Left ventricle myocardium superior (tissue), 1 donor: ENCODE measurements at places on chromosomes 1 and 21. TPM values are rescaled to one million over a fixed set of nuclear protein-coding genes. Genes with fewer than 3 reads are reported as not detected.

ELAPOR1 gene
- 0.30 TPM for total RNA-seq

IFNAR1 gene
- 23.6 TPM for total RNA-seq

B4GALT3 gene
- 23.6 TPM for total RNA-seq

ANXA9 gene
- total RNA-seq = 0.27 TPM

SLC16A4 gene
- total RNA-seq = 2.1 TPM

ZNHIT6 gene
- 10.5 TPM for total RNA-seq

NAV1 gene
- total RNA-seq = 63.3 TPM

DNA sequence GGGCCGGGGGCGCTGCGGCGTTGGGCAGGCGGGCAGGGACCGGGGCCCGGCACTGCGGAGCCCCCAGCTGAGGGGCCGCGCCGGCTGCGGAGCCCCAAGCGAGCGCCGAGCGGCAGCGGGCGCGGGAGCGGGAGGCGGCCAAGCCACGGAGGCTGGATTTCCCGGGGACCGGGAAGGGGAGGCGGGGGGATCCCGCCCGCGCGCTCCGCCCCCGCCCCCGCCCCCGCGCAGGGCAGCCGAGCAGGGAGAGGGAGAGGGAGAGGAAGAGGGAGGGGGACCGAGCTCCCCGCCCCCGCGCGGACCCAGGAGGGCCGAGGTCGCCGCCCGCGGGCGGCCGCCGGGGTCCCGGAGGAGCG is at the start of gene DLGAP3:
Gene DLGAP3, minus strand, starts transcription at position 154 of the 356 bp plus-strand sequence. CDS start 24,267 bp downstream, outside the sequence.
- DNase-seq = no peak

GRCh38 chr1:99565606-99566289 is 80.2 kb upstream of the PALMD start:
- DNase-seq = no peak

- DNase-seq = no peak
These were observed 47.4 kb downstream of the PTPRC start for GRCh38 chr1:198686069-198686728.

DNA sequence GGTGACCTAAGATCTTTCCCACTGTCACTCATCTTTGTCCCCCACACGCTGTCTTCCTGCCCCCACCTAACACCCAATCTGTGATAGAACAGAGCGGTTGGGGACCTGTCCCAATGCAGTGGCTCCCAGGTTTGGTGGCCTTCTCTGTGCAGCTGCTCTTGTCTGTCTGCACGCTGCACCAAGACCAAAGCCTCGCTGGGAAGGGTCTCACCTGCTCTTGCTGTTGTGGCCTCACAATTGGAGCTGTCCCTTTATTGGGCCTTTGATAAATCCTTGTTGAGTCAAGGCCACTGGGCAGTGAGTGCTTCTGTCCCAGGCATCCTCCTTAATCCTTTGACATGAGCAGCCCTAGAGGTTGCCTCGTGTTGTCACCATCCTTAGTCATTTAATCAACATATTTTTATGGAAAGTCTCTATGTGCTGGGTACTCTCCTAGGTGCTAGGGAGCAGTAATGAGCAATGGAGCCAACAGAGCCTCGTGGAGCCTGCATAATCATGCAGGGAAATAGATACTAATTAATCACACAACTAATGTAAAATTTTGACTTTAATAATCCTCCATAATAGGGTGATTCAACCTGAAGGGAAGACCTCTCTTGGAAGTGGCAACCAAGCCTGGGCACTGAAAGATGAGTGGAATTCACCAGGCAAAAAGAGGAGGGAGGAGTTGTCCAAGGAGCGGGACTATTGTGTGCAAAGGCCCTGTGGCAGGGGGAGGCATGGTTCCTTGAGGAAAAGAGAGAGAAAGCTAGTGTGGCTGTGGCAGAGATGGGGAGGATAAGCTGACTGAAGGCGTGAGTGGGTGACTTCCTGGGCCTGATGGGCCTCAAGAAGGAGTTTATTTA is 57.6 kb downstream of the MAN1C1 start:
- no peak for DNase-seq

DNA sequence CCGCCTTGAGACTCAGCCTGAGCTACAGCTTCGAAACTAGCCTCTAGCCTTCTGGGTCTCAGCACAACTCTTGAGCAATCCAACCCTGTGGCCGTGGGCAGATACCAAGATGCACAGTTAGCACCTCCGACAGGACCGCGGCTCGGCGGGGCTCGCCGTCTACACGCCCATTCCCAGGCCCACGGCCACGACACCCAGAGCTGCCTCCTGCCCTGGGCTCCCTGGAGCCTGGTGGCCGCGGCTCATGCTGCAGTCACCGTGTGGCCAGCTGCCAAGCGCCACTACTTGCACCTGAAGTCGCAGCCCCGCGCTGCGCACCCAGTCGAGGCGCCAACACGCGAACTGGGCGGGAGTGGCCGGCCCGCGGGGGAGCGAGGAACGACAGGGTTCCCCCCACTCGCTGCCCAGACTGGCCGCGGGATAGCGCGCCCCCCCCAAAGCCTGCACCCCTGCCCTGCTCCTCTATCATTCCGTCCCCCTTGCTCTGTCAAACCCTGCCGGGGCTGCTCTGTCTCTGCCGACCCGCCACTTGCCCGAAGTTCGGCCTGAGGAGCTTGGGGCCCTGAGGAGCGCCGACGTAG is 729 bp upstream of the CDCA8 start:
- DNase-seq = peak; percentile 68

GRCh38 chr1:11729498-11730428 is 6.2 kb upstream of the AGTRAP start:
- no peak for DNase-seq

DNA sequence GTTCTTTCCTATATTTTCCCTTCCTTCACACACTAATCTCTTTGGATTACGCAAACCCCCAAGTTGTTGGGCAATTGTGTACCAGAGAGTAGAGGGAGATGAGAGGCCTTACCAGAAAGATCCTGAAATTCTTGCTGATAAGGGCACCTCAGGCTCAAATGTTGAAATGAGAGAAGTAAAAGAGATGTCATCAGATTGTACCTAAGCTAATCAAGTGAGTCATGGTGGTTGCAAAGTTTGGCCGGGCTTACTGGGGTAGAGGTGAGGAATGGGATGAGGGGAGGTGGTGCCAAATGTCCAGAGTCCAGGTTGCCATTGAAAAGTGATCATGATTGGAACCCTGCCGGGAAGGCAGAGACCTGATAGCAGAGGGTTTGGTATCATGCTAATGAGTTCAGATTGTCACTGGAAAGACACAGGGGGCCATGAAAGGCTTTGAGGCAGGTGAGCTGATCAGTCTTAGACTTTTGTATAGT is 43.1 kb downstream of the OPTC start:
- DNase-seq = no peak

DNA sequence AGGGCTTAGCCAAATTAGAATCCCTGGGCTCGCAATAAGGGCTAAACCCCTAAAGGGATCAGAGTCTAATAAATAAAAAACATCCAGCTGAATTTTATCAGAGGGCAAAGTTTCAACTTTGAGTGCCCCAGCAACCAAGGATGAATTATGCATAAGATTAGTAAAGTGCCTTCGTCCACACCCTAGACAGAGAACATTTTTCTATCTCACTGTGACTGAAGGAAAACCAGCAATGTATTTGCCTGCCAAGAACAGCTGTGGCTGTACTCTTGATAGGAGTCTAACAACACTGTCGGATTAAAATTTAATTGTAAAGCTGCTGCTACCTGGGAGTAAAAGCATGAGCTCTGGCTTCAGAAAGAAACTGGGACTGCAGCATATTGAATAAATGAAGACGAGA is 23.3 kb downstream of the WNT2B start:
- no peak for DNase-seq

- no peak for DNase-seq
These were observed 34.5 kb downstream of the UCK2 start for GRCh38 chr1:165861911-165862310.

GRCh38 chr1:171431994-171432393 is 53.3 kb upstream of the PRRC2C start:
- DNase-seq = no peak

GRCh38 chr1:2462819-2463218 is 13.3 kb upstream of the PLCH2 start:
- no peak for DNase-seq

DNA sequence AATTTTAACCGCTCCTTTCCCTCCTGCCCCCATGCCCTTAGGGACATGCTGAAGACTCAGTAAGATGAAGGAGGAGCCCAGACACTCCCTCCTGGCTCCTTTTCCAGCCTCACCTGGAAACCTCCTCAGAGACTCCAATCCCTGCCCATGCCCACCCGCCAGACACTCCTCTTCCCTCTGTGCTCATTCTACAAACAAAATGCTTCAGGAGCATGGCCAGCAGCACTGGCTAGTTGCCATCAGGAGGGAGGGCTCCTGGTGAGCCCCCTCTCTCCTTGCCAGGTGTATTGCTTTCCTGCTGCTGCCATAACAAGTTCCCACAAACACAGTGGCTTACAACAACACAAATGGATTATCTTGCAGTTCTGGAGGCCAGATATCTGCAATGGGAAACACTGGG is 126.1 kb downstream of the PSMG1 start:
- DNase-seq = no peak

GRCh38 chr21:27149034-27149433 is 182.1 kb upstream of the ADAMTS5 start:
- DNase-seq = no peak

- DNase-seq = peak; percentile 91
These were observed at the start of gene G0S2 for GRCh38 chr1:209674957-209675564. Gene G0S2 (plus strand): TSS chr1:209675412. CDS start chr1:209675685, 273 bp downstream.

DNA sequence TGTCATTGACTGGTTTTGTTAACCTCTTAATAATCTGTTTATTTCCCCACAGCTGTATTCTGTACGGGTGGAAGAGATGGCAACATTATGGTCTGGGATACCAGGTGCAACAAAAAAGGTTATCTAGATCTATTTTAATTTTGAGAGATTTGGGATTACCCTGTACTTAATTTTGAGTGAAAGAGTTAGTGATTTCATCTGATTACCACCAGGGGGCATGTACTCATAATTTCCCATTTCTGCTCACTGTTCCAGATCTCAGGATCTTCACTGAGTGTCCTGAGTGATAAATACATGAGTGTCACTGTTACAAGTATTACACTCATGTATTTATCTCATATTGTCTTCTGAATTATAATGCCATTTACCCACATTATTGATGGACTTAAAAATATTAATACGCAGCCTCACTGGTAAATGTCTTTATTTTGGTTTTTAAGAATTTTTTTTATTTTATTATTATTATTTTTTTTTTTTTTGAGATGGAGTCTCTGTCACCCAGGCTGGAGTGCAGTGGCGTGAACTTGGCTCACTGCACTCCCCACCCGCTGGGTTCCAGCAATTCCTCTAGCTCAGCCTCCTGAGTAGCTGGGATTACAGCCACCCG is 27.4 kb downstream of the DTL start:
- DNase-seq = no peak

DNA sequence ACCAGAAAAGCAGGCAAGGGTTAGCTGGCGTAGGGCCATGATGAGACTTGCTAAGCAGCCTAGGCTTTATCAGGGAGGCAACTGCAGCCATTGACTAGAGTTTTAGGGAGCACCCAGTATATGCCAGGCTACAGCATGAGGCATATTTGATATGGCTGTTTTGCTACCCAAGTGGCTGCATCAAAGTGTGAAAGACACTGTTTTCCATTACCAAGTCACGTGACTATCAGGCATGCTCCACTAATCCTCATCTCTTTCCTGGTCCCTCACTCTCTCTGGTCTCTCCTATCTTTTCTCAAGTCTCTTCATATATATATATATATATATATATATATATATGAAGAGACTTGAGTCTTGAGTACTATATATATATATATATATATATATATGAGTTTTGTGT is 206.7 kb upstream of the POU3F1 start:
- no peak for DNase-seq
